Mesenteric fat pad (tissue), 1 donor: ENCODE measurements at places on chromosomes 7 and 10. TPM values are rescaled to one million over a fixed set of nuclear protein-coding genes. Genes with fewer than 3 reads are reported as not detected.

- no peak for DNase-seq
These were observed 104.0 kb downstream of the JAZF1 start for GRCh38 chr7:28076423-28077200.

- no peak for DNase-seq
These were observed 78.7 kb upstream of the C1GALT1 start for GRCh38 chr7:7103343-7104313.

- no peak for DNase-seq
These were observed 261.9 kb upstream of the PPP2R2D start for GRCh38 chr10:131638880-131639278.

Gene TLX1
- not detected for total RNA-seq
